ENCODE measurements at places on chromosomes 13 and 19.

DNA sequence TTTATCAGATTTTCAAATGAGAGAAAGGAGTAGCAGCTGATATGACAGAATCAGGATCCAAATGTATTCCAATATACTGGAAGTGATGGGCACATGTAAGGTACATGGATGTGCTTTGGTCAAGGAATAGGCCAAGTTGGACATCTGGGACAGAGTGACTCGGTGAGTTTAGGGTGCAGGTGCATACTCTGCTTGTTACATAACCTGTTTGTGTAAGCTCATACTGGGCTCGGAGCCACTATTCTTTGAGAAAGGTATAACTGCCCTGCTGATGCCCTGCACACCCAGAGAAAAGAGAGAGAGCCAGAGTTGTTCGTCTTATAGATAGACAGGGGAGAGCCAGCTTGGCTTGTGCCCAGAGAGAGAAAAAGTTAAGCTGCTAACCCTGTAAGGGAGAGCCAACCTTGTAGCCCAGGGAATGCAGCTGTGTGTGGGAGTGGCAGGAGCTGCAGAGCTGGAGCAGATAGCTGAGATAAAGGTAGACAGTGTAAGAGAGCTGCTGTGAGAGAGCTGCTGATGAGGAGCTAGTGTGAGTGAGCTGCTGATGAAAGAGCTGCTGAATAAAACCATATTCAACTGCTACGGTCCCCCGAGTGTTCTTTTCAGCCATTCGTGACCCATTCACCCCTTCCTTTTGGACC lies 40.7 kb upstream of the N4BP2L1 start:
- DNase-seq: no peak

DNA sequence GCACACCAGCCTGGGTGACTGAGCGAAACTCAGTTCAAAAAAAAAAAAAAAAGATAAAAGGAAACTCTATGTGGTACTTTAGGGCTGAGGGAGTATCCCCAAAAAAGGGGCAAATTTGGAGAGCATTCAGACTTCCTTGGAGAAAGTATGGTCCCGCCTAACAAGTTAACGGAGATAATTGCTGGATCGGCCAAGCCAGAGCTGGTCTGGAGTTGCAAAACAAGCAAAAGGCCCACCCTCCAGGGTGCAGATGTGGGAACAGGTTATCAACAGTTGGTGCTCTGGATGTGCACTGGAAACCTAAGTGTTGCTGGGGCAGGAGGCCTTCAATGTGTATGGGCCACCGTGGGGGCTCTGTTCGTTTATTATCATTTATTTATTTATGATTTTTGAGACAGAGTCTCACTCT lies 2.8 kb downstream of the IQCN start:
- DNase-seq: peak; percentile 70

DNA sequence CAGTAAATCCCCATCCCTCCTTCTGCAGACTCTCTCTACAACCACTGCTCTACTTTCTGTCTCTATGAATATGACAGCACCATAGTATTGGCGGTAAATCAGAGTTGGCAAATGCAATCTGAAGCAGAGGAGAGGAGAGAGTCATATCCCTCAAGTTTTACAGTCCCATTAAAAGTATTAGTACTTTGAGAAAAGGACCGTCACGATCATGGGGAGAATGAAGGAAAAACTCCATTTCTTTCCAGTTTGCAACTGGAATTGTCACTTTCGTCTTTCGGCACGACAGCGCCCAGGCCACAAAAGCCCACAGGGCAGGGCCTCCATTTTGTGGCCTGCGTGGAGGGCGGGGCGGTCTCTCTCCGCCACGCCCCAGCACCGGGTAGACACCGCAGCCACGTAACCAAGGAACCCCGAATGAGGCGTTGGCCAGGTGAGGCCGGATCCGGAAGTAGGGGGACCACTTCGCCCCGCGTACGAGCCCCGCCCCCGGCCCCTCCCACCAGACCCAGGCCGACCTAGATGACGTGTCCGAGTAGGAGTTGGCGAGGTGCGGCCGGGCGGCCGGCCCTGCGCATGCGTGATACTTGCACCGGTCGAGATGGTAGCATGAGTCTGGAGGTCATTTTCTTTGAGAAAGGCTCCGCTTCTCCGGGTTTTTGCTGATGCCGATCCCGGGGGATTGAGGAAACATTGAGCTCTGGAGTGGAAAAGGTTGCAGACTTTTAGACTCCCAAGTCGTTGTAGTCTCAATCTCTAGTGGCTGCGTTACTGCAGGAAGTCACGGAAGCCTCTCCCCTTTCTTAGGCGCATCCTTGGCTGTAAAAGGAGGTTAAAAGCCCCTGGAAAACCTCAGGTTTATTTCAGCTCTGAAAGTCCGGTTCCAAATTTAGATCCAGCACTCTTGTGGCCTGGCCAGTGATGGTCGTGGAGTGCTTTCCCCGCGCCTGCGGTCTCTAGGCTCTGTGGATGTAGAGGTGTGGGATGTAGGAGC lies 2.8 kb upstream of the TM9SF2 start:
- peak; percentile 96 for DNase-seq

DNA sequence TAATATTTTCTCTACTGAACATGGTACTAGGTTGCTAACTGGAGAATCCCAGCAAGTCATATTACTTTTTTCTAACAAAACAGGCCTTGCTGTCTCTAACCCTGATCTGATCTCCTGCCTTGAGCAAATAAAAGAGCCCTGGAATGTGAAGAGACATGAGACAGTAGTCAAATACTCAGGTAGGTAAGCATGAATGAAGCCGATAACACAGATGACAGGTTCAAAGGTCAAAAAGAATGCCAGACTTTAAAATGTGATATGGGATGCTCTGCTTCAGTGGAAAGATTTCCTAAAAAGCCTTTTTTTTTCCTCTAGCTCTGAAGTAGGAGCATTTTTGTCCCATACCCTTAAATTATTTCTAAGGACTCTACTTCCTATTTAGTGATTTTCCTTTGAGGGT lies 28.7 kb downstream of the ZNF726 start:
- no peak for DNase-seq

GRCh38 chr13:113411216-113412023 lies 41.9 kb downstream of the ADPRHL1 start:
- no peak for DNase-seq

DNA sequence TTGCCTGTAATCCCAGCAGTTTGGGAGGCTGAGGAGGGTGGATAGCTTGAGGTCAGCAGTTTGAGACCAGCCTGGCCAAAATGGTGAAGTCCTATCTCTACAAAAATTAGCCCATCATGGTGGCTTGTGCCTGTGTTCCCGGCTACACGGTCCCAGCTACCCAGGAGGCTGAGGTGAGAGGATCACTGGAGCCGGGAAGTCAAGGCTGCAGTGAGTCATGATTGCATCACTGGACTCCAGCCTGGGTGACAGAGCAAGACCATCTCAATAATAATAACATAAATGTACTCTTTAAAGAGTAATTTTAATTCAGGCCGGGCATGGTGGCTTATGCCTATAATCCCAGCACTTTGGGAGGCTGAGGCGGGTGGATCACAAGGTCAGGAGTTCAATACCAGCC lies 38.7 kb downstream of the SKA3 start:
- DNase-seq: no peak

- DNase-seq: no peak
Measured at GRCh38 chr19:19006213-19006612, 27.1 kb downstream of the SUGP2 start.

- no peak for DNase-seq
Measured at GRCh38 chr19:51821921-51822320, 27.0 kb downstream of the FPR3 start.

DNA sequence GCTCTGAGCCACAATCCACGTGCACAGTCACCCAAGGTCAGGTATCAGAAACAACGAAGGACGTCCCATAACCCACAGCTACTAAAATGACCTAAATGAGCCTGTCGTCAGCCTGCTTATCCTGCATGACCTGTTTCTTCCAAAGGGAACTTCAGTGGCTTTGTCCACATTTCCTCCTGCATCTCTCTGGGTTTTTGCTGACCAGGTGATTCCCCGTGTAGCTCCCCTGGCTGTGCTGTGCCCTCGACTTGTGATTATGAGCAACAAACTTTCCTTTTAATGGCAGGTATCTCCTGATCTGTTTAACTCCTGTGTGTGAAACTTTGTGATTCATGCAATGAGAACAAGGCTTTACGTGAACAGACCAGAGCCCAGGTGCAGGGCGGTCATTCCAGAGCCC lies 81.0 kb downstream of the PEG3 start:
- DNase-seq: no peak

- no peak for DNase-seq
Measured at GRCh38 chr13:26628706-26629105, 71.2 kb downstream of the WASF3 start.

DNA sequence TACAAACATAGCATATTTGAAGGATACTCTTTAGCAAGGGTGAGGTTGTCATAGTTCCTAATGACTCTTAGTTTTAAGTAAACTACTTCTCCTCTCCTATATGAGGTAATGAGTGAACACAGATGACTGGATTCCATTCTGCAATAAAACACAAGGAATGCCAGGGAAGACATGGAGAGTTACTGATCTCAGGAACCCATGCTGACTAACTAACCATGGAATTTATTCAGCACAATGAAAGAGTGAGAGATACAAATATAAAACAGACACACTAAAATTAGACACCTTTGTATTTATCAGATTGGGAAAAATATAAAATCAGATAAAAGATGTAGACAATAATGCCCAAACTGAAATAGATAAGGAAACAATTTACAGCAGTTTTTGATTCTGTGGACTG lies 1525.9 kb upstream of the SLC10A2 start:
- DNase-seq: no peak

DNA sequence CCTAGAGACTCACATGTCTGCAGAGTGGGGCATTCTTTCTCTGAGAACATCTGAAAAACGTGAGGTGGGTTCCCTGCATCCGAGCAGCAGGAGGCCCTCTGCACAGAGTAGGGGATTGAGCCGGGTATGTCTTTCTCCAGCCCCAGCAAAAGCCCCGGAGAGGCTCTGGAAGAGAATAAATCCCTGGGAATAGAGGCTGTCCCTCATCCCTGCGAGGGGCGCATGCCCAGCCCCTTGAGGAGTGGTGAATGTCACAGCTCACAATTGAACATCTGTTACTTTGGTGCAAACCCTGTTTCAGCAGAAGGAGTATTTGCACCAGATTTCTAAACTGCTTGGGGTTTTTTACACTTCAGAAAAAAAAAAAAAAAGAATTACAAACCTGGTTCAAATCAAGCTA lies 164.6 kb downstream of the FGF14 start:
- no peak for DNase-seq

GRCh38 chr13:65074248-65074647 lies 2155.9 kb downstream of the PCDH9 start:
- no peak for DNase-seq

DNA sequence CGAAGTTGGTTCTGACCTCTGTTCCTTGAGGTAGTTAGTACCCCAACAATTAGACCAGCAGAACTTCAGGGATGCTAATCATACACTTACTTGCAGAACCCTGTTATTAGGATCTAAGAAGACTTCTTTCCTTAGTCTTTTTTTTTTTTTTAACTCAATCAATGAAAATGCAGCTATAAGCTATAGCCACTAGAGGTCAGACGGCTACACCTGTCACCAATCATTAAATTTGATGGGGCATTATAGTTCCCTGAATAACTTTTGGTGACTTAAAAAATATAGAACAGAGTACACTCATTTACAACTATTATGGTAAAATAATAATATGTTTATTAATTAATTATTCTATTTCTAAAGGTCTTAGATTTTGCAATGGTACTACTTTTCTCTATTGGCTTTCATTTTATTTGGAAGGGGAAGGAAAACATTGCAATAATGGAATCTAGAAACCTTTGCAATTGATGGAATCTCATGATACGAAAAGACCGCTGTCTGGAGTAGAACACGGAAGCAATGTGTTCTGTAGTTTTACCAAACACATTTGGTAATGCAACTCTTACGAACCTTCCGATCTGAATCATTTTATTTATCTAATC lies 483.2 kb downstream of the DIAPH3 start:
- DNase-seq: no peak

- no peak for DNase-seq
Measured at GRCh38 chr13:45752510-45752909, 50.4 kb downstream of the CBY2 start.

GRCh38 chr13:73325723-73326558 lies 267.1 kb downstream of the KLF5 start:
- no peak for DNase-seq

DNA sequence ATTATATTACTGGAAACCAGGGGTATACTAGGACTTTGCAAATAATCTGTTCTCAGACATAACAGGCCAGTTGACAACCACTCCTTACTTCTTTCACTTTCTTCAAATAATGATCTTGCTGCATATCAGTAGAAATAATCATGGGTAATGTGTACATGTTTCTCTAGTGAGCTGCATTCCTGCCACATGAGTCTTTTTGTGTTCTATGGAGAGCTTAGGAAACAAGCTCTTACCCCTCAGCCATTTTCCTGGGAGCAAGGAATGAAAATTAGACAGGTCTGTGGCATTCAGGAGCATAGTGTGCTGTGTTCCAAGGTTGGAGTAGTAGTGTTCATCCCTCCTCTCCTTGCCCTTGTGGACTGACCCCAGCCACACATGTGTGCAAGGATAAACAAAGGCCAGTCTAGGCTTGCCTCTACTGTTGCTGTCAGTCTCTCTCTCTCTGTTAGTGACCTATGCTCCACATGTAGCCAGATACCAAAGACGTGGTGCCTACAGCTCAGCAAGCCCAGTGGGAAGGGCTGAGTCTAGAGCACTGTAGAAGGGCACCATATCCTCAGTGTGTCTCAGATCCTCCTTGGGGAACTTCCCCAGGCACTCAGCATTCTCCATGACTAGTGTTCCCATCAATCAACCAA lies 11.5 kb upstream of the OXGR1 start:
- no peak for DNase-seq

- no peak for DNase-seq
Measured at GRCh38 chr19:51641648-51642047, 5.0 kb downstream of the SIGLEC14 start.

DNA sequence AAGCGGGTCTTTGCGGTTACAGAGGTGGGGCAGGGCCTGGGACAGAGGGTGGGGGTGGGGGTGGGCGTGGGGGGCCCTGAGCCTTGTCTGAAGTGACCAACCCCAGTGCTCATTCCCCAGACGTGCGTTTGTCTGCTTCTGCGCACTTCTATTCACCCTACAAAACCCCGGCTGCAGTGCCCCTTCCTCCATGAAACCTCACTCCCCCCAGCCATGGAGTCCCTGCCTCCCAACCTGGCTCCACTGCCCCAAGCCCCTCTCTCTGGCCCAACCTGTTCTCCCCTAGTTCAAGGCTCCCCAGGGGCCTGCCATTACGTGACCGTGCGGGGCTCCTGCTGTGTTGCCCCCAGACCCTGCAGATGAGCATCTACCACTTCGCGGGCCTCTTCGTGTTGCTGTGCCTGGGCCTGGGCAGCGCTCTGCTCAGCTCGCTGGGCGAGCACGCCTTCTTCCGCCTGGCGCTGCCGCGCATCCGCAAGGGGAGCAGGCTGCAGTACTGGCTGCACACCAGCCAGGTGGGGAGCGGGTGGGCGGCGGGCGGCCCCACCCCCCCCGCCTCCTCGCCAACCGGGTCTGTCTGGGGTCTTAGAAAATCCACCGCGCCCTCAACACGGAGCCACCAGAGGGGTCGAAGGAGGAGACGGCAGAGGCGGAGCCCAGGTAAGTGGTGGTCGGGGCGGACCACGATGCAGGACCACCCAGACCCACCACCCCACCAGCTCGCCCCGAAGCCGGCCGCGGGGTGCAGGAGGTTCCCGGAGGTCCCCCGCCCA lies 8.2 kb downstream of the GRIN3B start:
- no peak for DNase-seq

Data from left lung (tissue), 14 donors.